ENCODE measurements at places on chromosomes 1 and 21.

- no peak for DNase-seq
Observed at GRCh38 chr1:192626366-192627179, 9.4 kb upstream of the RGS13 start.

- no peak for DNase-seq
Observed at GRCh38 chr1:234409328-234409727, 36.1 kb downstream of the COA6 start.

DNA sequence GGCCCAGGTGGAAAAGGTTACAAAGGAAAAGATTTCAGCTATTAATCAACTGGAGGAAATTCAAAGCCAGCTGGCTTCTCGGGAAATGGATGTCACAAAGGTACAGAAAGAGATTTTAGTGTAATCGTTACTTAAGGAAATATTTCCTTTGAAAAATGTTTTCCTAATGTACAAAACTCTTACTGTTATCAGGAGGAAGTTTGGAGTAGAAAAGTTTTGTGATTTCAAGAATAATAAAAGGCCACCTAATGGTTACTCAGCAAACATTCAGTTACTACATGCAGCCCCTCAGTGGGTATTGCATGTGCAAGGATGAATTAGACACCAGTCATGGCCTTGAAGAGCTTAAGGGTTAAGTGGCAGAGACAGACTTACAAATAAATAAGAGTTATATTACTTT lies 85.2 kb downstream of the SDCCAG8 start:
- DNase-seq: no peak

GRCh38 chr1:83509301-83509781 lies 489.6 kb downstream of the TTLL7 start:
- no peak for DNase-seq

DNA sequence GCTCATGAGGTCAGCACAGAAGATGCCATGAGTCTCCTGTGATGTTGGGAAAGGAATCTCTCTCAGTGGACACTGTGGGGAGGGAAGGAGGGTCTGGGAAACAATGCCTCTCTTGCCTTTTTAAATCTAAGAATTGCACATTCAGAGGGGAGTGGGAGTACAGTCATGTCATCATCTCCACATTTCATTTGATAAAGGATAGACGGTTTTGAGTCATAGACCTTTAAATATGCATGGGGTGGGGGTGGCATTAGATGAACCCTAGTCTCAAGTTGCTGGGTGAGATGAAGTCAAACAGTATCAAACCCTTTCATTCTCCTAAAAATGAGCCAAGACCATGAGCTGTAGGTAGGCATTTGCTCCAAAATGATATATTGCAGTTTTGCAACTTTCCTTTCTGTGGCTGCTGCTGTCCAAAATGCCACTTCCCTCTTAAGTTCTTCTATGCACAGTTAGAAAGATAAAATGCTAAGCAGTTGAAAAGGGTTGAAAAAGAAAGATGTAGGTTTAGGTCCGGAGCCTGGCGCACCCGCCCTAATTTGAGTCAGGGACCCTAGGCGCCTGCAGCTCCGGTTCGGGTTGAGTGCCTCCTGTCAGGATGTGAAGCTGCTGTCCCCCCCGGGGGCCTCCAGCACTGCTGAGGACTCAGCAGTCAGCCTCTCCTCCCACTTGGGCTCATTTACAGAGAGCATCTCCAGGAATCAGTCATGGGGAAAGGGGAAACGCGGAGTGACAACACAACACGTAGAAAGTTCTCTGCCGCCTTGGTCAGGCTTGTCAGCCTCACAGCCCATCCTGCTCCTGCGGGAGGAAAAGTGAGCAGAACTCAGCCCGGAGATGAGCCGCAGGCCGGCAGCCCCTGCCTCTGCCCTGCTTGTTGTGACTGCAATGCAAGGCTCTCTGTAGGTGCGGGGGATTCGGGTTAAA lies 479.3 kb upstream of the RUNX1 start:
- no peak for DNase-seq

DNA sequence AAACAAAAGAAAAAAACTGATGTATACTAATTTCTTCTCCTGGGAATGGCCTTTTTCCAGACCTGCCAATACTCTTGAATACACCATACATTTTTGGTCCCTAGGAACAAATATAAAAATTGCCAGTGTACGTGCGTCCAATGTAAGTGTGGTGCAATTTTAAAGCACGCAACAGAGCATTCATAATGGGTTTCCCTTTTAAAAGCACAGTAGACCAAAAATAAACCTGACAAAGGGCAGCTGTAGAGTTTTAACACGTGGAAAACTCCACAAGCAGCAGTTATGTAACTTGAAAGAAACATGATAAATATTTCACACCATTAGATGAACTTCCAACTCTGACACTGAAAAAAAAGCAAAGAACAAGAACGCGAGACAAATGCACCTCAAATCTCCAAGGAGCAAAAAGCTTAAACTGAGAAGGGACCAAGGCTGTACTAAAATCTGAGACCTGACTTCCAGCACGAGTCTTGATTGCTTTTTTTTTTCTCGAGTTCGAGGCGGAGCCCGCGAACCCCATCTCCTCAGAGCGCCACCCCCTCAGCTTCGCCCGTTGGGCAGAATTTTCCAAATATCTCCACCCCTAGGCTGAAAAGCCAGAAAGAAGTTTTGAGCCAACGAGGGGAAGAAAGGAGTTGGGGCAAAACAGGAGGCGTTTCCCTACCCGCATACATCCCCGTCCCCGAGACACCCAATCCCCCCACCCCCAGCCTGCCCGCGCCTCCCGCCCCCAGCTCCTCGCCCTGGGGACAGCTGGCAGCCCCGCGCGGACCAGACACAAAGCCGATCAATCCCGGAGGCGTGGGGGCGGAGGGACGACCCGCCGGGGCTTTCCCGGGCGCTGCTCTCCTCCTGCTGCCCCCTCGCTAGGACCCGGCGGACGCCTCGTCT lies at the start of gene JAM2:
Gene JAM2, plus strand, starts transcription at position 599 of the 891 bp plus-strand sequence. CDS start 564 bp downstream, outside the sequence.
- peak; percentile 14 for DNase-seq

GRCh38 chr1:71706029-71706671 lies 576.2 kb downstream of the NEGR1 start:
- DNase-seq: no peak

GRCh38 chr1:205577874-205578658 lies 53.7 kb downstream of the ELK4 start:
- DNase-seq: no peak

- DNase-seq: no peak
Observed at GRCh38 chr1:200634261-200635122, 13.9 kb upstream of the KIF14 start.

DNA sequence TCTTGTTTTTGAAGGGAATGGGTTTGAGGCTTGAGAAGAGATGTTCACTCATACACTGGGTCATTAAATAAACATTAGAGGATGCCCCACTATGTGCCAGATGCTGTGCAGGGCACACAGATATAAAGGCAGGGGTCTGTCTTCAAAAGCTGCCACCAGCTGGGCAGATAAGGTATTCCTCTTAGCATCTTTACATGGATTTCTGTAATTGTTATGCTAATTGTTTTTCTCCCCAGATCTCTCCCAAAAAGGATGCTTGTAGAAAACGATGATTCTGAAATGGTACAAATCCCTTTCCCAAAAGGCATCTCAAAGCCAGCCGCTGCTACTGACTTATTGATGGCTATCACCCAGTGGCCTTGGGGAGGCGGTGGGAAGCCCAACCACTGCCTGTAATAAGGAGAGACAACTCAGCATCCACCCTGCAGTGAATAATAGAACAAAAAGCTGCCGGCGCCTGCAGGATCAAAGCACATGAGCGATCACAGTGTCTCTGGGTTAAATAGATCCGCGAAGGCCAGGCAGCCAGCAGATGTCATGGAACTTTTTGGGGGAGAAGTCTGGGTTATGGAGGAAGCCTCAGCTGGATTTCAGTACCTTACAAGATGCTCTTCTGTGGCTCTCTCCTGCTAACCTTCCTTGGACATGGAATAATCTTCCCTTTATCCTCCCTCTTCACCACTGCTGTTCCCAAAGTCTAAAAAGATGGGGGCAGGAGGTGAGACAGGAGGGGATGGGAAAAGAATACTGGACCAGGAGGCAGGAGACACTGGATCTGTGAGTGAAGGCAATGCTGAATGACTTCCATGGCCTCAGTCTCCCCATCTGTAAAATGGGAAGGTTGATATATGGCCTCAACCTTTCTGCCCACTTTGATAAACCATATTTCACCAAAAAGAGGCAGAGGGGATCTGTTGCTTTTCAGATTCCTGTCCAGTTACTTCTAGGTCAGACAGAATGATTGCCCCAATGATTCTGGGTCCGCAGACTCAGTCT lies 54.8 kb upstream of the CD34 start:
- no peak for DNase-seq

DNA sequence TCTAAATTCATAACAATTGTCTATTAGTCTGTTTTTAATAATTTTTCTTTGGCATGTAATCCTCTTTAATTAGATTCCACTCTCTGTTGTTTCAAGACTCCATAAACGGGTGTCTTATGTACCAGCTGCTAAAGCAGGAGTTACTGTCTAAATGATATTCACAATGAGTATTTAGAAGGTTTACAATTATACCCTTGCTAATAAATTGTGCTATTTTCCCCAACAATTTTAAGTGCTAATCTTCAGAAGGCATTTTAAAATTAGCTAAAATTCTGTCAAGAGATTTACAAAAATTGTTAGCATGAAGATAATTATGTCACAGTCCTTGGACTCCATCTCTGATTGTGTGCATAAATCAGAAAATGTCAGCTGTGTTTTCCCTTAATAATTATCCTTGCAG lies 83.7 kb downstream of the DPYD start:
- DNase-seq: no peak

GRCh38 chr1:31605908-31606427 lies 11.5 kb upstream of the HCRTR1 start:
- peak; percentile 45 for DNase-seq

DNA sequence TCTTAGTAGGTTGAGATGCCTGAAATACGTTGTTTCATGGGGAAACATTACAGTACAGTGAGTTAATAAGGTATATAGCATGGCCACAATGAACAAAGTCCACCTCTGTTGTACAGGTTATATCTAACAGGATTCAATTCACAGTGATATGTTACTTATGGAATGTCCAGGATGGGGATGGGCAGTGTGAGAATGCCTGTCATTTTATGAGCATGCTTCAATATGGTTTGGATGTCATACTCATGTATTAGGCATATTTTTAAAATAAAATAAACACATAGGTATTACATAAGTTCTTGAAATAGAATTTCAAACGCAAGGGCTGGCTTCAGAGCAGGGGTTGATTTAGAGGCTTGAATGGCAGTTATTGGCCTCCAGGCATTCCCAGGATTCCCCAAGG lies 6.1 kb upstream of the PHLDA3 start:
- no peak for DNase-seq

- DNase-seq: peak; percentile 16
Observed at GRCh38 chr1:91622616-91623015, 122.0 kb downstream of the CDC7 start.

DNA sequence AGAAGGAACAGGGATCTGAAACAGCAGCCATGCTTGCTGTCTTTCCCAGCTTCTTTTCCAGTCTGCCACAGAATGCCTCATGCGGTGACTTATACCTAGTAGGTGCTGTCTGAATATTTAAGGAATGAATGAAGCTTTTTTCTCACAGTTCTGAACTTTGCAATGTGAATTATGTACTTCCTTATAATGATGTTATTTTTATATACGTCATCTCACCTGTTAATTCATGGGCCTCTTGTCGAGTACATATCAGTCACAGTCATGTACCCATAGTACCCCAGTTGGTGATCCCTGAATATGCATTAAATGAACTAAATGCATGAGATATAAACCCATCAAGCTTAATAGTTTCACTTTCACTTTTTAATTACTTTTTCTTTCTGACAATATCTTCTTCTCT lies 132.7 kb downstream of the NTNG1 start:
- DNase-seq: no peak

DNA sequence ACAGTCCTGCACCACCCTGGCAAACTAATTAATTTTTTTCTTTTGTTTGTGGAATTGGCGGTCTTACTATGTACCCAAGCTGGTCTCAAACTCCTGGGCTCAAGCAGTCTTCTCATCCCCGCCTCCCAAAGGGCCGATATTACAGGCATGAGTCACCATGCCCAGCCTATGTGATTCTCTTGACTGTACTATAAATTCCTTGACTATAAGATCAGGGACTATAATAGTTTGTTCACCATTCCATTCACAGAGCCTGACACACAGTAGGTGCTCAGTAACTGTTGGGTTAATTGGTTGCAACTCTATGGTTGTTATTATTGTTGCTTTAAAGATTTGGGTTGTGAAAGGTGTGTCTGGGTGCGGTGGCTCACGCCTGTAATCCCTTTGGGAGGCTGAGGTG lies 17.2 kb downstream of the DAP3 start:
- DNase-seq: peak; percentile 59

DNA sequence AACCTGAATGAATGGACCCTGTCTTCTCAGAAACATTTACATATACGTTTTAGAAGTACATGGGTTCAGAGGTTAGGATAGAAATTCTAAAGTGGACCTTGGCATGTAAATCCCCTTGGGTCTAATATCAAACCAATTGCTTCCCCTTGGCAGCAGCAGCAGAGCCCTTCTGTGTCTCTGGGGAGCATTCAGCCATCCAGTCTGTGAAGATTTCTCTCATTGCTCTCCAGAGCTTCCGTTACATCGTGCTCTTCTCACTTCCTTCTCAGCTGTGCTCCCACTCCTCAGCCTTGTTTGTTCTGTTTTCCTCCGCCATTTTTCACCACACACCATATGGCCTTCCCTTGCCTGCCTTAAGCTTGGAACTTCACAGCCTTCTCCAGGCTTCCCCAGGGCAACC lies 61.5 kb upstream of the ATP1B1 start:
- no peak for DNase-seq

DNA sequence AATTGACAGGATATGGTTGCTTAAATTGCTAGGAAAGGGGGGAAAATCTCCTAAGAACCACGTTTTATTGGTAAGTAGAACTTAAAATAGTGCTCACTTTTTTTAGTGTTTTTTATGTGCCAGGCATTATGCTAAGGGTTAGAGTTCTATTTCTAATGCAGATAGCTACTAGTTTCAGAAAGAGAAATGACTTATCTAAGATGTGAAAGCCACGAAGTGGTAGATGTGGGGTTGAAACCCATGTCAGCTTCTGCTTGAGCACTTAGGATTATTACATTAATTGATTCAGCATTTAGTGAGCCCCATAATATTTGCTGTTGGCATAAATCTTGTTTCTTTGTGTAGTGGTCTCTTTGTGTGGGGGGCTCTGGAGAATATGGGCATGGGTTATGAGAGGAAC lies 24.7 kb downstream of the CACHD1 start:
- no peak for DNase-seq

DNA sequence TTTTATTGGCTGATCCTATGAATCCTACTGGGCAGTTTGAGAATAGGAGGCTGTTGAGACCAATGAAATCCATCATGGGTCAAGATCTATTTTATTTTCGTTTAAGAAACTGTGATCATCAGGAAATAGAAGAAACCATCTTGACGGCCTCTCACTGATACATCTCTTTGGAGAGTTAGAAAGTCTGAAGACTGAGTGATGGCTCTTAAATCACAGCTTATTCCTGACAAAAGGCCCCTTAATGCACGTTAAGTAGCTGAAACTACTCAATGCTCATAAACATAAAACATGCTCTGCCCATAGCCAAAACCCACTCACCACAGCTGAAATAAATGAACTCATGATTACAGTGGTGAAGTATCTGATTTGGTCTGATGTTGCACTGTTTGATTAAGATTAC lies 784.5 kb upstream of the NEGR1 start:
- no peak for DNase-seq

- DNase-seq: no peak
Observed at GRCh38 chr1:207431508-207431907, 22.6 kb upstream of the CR2 start.

All from astrocyte of the spinal cord (primary cell).